Activated T-cell treated with anti-CD3 and anti-CD28 coated beads for 4 hours (primary cell): ENCODE measurements at places on chromosomes 1 and 21.
A peak's percentile ranks its signal among the peaks of the same experiment; 100 is the strongest.

GRCh38 chr1:87330057-87330884 lies 1.6 kb downstream of the LMO4 start:
- no peak for DNase-seq

DNA sequence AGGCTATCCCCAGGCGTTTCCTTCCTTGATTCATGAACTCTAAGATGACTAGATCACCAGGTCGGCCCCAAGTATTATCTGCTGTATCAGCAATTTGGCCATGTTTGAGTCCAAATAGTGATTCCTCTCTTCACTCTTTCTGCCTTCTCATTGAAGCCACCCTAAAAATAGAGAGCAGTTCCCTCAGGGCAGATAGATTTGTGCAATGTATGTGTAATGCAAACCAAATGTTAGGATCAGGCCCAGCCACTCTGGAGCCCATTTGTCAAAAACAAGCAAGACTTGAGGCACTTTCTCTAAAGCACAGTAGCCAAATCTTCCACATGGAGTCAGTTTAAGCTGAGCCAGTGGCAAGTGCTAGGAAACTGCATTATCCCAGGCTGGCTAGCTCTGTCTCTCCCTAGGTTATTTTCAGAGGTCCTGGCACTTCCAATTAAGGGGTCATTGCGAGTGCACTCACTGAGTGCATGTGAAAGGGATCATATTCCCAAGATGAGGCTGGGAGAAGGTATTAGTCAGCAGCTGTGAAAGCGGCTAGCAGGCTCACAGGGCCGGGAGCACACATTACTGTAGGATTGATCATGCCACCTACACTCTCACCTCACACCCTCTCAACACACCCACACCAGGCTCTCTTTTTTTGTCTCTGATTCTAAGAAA lies 97.9 kb upstream of the RAB3GAP2 start:
- DNase-seq = no peak

GRCh38 chr1:156963621-156964020 lies 43.2 kb downstream of the LRRC71 start:
- DNase-seq = peak; percentile 8

GRCh38 chr1:108154314-108154713 lies 45.8 kb downstream of the SLC25A24 start:
- DNase-seq = no peak

- DNase-seq = peak; percentile 24
Observed at GRCh38 chr21:38766987-38767722, 38.6 kb upstream of the ETS2 start.

- DNase-seq = peak; percentile 60
Observed at GRCh38 chr1:226674892-226675714, 64.0 kb downstream of the ITPKB start.

DNA sequence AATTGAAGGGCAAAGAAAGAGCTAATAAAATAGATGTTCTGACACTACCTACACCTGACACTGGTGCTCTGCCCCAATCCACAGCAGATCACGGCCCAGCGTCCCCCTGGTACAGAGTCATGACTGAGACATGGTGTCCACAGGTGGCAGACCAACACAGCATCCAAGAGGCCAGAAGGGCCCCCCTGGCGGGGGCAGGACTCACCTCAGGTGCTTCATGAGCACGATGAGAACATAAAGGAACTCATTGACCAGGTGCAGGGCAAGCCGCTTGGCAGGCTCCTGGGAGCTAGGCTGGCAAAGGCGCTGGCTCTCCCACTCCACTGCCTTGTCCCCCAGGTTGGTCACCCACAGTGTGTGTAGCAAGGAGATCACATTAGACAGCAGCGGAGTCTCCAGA lies 20.4 kb downstream of the MRAP start:
- DNase-seq = no peak

DNA sequence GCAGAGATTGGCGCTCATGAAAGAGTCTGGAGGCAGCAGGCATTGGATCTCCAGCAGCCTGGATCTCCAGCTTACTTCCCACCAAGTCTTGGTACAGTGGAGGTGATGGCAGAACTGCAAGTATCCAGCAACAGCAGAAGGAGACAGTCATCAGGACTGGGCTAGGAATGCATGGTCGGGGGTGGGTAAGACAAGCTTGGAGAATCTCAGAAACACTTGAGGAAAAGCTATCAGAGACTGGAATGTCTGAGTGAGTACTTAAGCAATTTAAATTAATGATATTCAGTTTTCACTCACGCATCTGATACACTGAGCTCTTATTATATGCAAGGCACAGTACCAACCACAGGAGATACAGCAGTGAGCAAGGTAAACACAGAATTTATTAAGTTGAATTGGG lies 9.8 kb downstream of the TMEM35B start:
- DNase-seq = no peak

DNA sequence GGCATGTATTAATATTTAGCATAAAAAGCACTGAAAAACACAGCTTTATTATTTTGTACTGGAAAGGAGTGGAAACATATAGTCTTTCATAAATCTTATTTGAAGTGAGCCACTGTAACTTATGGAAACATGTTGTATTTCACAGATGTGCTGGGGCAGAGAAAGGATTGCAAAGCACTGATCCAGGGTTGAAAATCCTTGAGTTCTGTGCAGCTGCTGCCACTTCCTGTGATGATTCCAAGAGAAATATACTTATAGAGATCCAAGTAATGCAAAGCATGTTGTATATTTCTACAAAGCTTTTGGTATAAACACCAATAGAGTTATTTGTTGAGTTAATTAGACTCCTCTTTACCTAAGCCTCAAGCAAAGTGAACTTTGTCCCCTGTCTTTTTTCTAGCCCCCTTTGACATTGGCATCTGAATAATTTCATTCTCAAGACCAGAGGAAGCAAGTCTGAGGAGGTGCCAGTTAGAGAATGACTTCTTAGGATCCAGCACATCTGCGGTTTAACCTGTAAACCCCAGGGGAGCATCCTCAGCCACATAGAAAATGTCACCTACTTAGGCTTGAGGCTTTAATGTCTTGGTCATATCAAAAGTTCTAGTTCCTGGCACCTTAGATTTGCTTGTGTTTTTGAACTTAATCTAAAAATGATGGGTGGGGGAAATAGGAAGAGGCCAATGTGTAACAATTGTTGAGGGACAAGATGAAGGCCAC lies 173.3 kb downstream of the FASLG start:
- no peak for DNase-seq

DNA sequence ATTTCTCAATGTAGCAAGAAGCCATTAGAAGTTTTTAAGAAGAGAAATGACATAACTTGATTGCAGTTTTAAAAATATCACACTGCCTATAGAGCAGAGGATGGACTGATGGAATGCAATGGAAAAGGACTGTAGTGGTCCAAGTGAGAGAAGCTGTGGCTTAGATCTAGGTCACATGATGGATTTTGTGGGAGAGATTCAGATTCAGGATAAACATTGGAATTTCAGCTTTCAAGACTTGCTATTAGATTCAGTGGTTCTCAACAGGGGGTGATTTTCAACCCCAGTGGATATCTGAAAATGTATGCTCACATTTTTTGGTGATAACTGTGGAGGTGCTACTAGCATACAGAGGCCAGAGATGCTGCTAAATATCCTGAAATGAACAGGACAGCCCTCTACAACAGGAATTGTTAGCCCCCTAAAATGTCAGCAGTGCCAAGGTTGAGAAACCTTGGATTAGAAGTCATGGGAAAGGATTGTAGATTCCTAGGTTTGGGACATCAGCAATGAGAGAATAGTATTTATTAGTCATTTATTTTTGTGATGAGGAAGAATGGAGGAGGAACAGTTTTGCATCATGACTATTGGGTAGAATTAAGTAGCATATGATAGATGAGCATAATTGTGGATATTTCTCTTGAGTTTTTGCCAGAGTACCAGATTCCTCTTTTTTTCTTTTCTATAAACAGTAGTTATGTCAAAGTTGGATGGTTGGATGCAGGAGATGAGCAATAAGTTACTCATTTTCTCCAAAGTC lies 30.1 kb upstream of the KCNK2 start:
- no peak for DNase-seq

DNA sequence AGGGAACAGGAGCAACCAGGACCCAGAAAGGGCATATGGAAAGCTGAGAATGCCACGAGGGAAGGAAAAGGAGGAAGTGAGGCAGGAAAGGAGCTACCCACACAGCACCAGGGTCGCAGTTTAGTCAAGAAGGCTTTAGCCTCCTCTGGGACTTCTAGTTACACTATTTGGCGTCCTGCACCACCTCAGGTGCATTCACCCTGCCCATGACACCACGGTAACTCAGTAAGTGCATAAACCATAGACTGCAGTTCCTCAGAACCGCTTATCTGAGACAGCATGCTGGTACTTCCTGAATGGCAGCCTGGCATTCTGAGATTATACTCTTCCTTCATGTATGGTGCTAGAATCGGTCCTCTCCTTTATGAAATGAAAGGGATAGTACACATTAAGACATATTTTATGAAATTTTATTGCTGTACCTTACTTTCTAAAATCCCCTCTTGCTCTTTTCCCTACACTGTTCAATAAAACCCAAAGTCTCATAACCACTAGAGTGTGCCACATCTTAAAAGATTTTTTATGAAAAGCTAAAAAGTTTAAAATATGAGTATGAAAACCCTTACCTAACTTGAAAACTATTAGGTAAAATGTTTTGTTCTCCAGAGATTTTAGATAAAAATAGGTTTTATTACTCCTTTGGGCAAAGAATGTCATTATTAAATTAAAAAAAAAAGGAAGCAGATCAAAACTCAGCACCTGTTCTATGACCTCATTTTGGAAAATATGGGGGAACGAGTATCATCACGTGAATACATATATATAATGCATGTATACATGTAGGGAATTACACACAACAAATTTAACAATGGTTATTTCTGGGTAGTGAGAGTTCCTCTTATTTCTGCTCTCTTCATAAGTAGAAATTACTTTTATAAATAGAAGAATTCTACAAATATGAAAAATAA lies 67.3 kb downstream of the VAV3 start:
- peak; percentile 8 for DNase-seq
